ENCODE measurements at places on chromosomes 5 and 9. TPM values are rescaled to one million over a fixed set of nuclear protein-coding genes. Genes with fewer than 3 reads are reported as not detected.

DNA sequence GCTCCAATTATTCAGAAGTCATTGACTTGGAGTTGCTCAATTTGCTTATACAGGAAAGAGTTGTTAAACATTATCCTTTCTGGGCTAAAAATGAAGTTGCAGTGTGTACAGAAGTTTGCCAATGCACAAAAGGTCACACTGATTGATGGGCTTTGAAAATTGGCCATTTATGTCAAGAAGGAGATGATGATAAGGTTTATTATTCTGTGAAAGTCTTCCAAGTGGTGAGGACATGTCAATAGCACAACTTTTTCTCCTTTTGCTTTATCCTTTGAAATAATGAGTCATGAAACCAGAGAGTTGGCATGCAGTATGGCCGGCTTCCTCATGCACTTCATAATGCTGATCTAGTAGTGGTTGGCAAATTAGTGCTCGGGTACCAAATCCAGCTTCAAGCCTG, 848.5 kb upstream of the WWC1 start:
- DNase-seq = no peak

DNA sequence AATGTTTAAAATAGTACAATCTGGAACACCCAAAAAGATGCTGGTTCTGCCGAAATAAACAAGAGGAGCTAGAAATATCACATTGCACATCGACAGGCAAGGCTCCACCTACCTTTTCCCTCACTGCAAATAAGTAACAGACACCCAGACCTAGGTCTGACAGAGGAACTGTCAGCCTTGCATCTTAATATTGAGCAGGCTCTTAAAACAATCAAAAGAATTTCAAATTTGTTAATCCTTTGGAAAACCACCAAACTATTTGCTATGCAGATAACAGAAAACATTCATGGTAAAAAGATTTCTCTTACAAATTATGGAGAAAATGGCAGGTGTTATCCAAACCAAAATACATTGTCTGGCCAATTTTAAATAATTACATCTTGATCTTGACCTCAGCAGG, 71.3 kb downstream of the FRMD3 start:
- DNase-seq = no peak

DNA sequence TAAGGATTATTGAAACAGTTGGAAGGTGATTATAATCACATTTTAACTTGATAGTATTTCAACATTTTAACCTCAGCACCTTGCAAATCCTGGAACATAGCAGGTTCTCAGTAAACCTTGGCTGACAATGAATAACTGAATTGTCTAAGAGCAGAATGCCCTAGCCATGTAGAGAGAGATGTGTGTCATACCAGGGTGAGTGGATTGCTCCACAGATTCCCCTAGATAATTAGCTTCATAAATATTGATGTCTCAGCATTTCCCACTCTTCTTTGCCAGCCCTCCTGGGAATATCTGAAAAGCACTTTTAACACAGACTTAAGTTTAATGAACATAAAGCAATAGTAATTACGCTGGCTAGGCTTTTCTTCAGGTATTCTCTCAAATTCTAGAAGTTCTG, 363.5 kb downstream of the MAN2A1 start:
- DNase-seq = no peak

GRCh38 chr5:2556375-2556966, 195.0 kb downstream of the IRX2 start:
- no peak for DNase-seq

DNA sequence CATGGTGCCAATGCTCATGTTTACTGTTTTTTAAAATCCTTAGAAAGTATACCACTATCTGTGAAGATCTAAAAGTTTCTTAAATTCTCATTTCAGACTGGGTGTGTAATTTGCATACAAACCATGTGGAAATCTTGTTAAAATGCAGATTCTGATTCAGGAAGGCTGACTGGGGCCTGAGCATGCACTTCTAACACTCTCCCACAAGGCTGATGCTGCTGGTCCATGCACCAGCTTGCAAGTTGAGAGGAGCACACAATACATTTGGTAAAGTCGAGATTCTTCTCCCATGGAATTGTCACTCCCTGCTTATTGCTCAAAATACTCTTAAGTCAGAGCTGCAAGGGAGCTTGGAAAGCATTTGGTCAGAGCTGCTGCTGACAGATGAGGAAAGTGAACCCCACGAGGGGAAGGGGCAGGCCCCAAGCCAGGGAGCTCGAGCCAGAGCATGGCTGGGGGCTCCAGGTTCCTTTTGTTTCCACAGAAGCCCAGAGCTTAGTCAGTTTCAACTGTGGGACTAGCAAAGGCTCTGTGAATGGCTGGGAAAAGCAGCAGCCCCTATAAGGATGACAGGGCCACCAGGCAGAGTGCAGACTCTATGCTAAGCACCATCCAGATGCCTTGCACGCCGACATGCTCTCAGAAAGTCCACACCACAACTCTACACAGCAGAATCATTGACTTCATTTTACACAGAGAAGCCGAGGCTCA, 93.5 kb upstream of the HAND1 start:
- no peak for DNase-seq

- no peak for DNase-seq
These were observed 191.9 kb upstream of the PUM3 start for GRCh38 chr9:3035579-3036332.

DNA sequence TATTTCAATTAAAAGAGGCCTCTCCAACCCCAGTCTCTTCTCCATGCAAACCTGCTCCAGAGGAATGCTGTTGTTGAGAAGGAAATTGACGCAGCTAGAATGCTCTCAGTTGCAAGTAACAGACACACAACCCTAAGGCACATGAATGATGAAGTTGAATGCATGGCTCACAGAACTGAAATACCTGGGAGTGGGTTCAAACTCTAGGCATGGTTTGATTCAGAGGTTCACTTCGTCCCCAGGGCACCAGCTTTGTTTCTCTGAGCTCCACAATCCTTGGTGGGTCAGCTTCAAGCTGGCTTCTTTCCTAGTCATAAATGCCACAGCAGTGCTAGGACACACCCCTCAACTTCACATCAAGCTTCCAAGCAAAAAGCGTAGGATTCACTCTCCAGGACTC, 4.6 kb downstream of the ACTL7B start:
- DNase-seq = no peak

DNA sequence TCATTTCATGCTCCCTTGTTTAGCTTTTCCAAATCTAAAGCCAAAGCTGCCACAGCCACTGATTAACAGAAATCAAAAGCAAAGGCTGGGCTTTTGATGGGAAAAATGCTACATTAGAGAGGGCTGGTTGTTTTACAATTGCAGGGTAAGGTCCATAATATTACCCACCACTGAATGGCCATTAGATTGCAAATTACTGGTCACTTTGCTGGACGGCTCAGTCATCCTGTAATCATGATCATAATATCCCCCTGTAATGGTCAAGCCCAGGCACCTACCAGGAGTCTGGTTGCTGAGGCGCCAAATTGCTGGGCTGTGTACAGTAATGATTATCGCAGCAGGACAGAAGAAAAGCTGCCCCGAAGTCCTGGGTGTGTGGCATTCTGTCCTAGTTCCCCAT, 286.5 kb downstream of the ZSWIM6 start:
- DNase-seq = no peak

GRCh38 chr9:20987521-20987920, 43.9 kb downstream of the HACD4 start:
- no peak for DNase-seq

GRCh38 chr5:11197726-11198125, 436.7 kb upstream of the DAP start:
- no peak for DNase-seq

DNA sequence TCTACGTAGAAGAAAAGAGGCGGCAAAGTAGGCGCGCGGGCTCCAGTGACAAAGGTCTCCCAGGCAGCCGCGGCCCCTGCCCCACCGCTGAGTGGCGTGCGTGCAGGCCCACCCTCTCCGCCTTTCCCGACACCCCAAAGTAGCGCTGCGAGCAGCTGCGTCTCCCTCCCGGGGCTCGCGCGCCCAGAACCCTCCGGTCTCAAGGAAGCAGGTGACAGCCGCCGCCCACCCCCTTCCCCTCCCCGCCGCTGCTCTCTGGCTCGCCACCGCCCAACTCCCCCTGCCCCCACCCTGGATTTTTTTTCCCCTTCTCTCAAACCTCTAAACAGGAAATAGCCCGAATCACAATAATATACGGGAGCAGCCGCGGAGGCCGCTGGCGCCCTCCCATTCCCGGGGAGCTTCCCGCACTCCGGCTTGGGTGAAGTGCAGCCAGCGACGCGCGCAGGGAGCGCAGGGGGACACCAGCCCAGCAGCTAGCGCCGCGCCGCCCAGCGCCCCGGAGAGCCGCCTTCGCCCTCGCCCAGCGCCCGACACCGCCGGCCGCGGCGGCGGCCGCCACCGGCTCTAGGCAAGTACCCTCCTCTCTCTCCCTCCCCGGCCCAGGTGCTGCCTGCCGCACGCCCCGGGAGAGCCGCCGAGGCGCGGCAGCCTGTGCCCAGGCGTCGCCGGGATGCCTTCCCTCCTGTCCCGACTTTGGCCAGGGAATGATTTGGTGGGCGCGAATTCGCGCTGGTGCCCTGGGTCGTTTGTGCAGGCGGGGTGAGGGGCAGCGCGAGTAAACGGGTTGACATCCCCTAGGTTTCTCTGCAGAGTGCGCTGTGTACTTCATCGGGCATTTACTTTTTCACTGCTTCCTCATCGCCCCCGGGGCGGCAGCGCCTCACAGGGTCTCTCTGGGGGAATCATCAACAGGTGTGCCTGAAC, 52.7 kb upstream of the TJP2 start:
- no peak for DNase-seq

DNA sequence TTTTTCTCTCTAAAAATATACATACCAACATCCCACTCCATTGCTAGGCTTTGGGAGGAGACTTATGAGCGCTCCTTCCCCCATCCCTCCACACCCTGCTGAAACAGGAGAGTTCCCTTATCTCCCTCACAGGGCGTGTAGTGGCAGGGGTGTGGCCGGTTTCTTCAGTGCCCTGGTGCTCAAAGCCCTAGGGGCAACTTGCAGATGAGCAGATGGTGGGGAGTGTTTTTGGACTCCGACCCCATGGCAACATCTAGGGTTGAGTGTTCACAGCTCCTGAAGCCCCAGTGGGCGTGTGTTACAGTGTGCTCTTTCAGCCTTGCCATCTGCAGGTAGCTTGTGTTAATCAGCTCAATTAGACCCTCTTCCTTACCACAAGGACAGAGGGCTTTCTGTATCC, 409.5 kb downstream of the MAT2B start:
- DNase-seq = no peak

GRCh38 chr5:1351156-1351555, 6.3 kb upstream of the CLPTM1L start:
- no peak for DNase-seq

- no peak for DNase-seq
These were observed 10.5 kb downstream of the PFDN1 start for GRCh38 chr5:140292212-140293036.

DNA sequence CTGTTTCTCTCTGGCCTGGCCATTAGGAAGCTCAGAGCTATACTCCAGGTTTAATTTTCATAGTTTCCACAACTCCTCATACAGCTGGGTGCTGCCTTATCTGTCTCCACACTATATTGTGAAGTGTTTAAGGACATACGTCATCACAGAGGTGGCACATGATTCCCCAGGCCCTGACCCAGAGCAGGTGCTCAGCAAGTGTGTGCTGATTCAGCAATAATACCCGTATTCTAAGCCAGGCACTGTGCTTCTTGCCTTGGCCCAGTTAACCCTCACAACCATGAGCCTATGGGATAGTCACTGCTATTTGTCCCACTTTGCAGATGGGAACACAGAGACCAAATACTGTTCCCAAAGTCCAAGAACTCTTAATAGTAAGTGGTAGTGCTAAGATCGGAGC, 93.5 kb upstream of the SMIM23 start:
- no peak for DNase-seq

GRCh38 chr9:15137658-15138356, 169.2 kb downstream of the TTC39B start:
- no peak for DNase-seq

- DNase-seq = no peak
These were observed 1200.6 kb upstream of the NUDT12 start for GRCh38 chr5:104763216-104763615.

GRCh38 chr5:111469903-111470302, 42.4 kb downstream of the STARD4 start:
- no peak for DNase-seq

GRCh38 chr9:129486756-129487657, 133.9 kb downstream of the C9orf50 start:
- DNase-seq = no peak

DNA sequence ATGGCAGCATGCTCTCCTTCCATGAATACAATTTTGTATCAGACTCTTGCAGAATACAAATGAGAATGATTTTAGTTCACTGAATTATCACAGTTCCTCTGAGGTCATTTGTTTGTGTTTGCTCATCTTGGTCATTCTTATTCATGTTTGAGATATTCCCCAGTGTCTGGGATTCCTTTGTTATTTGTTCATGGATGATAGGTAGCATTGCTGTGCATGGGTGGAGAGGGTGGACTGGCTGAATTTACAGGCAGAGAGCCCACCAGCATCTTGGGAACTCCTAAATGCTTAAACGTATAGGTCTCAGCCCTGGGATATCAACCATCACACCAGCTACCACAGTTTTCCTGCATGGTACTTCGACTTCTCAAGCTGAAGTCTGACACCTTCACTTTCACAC, 459.8 kb downstream of the CCDC171 start:
- no peak for DNase-seq

DNA sequence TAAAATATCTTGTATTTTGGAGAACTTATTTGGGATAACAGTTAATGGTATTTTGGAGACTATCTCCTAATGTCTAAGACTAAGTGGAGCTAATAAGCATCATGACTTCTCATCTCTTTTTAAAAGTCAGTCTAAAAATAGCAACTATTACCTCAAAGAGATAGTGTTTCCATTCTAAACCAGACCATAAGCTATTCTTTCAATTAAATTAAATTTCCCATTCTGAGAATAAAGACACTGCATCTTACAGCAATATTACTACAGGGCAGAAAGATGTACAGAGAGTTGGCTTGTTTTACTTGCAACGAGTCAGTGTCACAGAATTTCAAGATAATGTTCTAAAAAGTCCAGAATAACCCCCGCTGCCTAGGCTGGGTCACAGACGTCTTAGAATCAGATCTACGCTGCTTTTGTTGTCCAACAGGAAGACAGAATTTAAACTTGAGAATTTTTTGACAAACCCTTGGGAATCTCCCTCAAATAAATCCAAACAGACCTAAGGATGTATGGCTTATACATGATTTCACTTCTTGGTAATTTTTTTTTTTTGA, 98.9 kb downstream of the USP20 start:
- no peak for DNase-seq

- no peak for DNase-seq
These were observed 98.2 kb downstream of the CSNK1G3 start for GRCh38 chr5:123610209-123610608.

DNA sequence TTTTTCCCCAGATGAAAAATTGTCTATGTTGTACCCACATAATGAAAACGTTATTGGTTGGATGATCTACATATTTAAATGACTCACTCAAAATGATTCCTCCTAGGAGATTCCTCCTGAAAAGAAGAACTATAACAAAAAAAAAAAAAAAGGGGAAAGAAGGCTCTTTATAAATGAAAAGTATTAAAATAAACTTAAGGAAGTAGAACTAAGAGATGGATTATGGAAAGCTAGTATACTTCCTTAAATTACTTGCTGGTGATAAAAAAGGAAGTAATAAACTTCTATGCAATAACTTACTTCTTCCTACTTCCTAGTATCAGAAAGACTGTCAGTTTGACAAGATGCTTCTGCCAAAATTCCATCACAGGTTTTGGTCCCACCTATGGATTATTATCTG, 1087.7 kb downstream of the CDH12 start:
- no peak for DNase-seq

The SURF2 gene
- total RNA-seq = 24.4 TPM

The C9orf153 gene
- total RNA-seq = not detected

The C5orf46 gene
- not detected for total RNA-seq

The KIF24 gene
- 1.8 TPM for total RNA-seq

The TAF11L10 gene
- total RNA-seq = not detected

The PCDHGA8 gene
- 2.3 TPM for total RNA-seq

The CCL27 gene
- total RNA-seq = not detected

The ANKRD20A1 gene
- total RNA-seq = 0.58 TPM

The PCDHB4 gene
- total RNA-seq = 0.53 TPM
